ENCODE measurements at places on chromosomes 12 and 14. TPM values are rescaled to one million over a fixed set of nuclear protein-coding genes. Genes with fewer than 3 reads are reported as not detected.

The MGAT4C gene
- total RNA-seq = not detected

GRCh38 chr12:73947326-73948026 lies 590.2 kb upstream of the ATXN7L3B start:
- H3K4me1 ChIP-seq = no peaks in the 10 kb centered on the region
- no peak overlapping the region for H3K27ac ChIP-seq
- H3K27me3 ChIP-seq = no peaks in the 10 kb centered on the region
- H3K4me3 ChIP-seq = no peak overlapping the region

The DLGAP5 gene
- total RNA-seq = 89.7 TPM

The DPY19L2 gene
- total RNA-seq = 0.25 TPM

- no peak overlapping the region for H3K27ac ChIP-seq
- no peak for DNase-seq
- peaks cover 14% of the 10 kb centered on the region for H3K4me1 ChIP-seq
- peaks cover 38% of the 10 kb centered on the region for H3K27me3 ChIP-seq
Observed at GRCh38 chr14:38252066-38252710, 3.7 kb downstream of the CLEC14A start.

Measured in activated CD4-positive, alpha-beta memory T cell treated with anti-CD3 and anti-CD28 coated beads, Interleukin-2, amount 10 ng/mL, durations not matched to agents 7 days and 5 days (primary cell).